ENCODE measurements at places on chromosomes 5 and 9.

- DNase-seq = no peak
These were observed 2.4 kb downstream of the EGR1 start for GRCh38 chr5:138467711-138468132.

DNA sequence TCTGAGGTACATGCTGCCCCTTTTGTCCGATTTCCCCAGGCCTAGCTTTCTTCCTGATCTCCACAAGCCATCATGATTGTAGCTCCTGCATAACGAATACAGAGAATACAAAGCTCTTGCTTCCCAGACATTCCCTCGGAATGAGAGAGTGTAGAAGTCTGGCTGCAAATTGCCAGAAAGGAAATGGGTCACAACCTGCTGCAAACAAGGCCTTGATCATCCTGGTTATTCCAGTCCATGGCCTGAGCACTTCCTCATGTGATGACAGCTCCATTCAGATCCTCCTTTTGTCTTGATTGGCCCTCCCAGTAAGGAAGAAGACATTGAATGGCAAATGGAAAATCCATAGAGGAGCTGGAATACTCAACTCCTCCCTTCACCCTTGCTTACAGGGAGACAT is 136.0 kb upstream of the ADRA1B start:
- DNase-seq = no peak

GRCh38 chr5:39863926-39864552 is 439.3 kb upstream of the DAB2 start:
- no peak for DNase-seq

DNA sequence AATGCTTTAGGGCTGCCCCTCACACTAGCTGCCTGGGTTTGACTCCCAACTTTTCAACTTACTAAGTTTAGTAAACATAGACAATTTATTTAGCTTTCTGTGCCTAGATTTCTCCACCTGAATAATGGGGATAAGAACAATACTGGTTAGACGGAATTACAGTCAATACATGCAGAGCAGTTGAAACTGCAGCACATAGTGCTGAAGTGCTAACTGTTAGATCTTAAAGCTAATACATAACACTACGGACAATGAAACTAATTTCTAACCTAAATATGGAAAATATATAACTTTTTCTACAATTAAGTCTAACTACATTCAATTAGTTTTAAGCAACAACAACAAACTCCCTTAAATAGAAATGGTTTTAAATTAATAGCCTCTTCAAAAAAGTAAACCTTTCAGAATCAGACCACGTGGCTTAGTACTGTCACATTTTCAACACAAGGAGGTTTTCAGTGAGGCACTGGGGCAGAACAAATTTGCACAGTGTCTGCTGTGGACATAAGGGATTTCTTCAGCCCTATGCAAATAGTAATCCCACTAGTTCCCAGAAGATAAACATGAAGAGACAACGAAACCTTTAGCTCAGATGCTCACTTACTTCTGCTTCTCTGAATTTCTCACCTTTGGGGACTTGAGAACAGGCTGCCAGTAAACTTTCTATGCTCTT is 293.4 kb downstream of the EDIL3 start:
- no peak for DNase-seq

GRCh38 chr9:96486386-96487028 is 36.5 kb downstream of the HABP4 start:
- DNase-seq = peak; percentile 45
